NCI-H460 (cell line): ENCODE measurements at places on chromosomes 11 and 22.
A peak's percentile ranks its signal among the peaks of the same experiment; 100 is the strongest.

DNA sequence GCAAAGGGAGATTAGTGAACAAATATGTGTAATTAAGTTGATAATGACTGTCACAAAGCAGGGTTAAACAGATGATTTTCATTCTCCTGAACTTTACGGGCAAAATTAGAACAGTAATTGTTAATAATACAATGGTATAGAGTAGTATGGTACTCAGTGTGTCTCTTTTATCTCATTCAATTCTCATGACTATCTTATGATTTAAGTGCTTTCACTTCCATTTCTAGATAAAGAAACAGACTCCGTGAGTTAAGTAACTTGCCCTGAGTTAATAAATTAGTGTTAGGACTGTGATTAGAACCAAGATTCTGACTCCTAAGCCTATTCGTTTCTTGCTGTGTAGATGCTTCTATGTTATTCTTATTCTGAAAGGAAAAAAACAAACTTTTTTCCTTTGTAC lies 22.0 kb downstream of the PIH1D2 start:
- no peak for DNase-seq

DNA sequence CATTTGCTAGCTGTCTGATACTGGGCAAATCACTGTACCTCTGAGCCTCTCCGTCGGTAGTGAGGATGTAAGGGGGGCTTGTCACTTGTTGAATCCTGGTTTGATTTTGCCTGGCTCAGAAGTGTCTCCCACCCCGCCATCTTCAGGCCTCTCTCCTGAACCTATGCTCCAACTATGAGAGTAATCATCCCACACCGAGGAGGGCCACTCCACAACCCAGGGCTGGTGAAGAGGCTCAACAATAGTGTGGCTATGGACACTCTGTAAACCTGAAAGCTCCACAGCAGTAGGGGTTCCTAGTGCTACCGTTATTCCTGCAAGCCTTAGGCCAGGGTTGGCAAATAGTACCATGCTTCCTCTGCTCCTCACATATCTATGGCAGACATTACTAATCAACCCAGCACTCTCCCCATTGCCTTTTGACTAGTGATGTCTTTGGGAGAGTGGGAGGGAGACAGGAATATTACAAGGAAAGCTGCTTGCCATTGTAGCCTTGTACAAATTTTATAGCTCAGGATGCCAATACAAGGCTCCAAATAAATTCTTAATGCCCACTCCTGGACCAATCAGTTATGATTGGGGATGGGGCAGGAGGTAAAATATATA lies 134.0 kb upstream of the TEAD1 start:
- DNase-seq: no peak

- DNase-seq: no peak
Measured at GRCh38 chr11:1138097-1138496, 19.7 kb upstream of the MUC5AC start.

GRCh38 chr11:132072044-132072857 lies 701.8 kb downstream of the NTM start:
- peak; percentile 24 for DNase-seq

DNA sequence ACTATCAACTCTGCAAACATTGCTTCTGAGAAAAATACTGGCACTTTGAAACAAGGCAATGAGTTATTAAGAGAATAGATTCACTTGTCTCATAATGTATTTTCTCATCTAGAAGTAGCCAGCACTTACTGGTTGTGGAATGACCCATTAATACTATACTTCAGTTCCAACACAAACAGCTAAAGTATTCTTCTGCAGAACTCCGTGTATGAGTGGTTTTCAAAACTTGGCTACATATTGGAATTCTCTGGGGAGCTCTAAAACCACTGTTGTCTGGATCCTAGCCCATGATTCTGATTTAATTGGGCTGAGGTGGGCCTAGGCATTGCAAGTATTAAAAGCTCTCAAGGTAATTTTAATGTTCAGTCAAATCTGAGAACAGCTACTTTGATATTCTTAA lies 1416.4 kb upstream of the RAG2 start:
- DNase-seq: no peak

DNA sequence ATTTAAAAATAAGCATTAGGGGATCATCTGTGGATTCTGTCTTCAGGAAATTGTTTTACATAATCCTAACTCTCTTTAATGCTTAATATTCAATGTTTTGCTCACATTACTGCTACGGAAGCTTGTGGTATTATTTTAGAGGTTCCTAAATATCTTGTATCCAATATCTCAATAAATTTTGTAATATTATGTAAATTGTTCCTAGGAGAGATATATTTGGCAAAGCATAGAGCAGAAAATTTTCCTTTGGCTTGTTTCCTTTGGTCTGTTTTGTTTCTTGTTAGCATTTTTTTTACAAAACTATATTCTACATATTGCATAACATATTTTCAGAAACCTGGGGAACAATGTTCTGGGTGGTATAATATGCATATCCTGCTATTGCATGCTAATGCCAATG lies 144.8 kb downstream of the GRIA4 start:
- DNase-seq: no peak

DNA sequence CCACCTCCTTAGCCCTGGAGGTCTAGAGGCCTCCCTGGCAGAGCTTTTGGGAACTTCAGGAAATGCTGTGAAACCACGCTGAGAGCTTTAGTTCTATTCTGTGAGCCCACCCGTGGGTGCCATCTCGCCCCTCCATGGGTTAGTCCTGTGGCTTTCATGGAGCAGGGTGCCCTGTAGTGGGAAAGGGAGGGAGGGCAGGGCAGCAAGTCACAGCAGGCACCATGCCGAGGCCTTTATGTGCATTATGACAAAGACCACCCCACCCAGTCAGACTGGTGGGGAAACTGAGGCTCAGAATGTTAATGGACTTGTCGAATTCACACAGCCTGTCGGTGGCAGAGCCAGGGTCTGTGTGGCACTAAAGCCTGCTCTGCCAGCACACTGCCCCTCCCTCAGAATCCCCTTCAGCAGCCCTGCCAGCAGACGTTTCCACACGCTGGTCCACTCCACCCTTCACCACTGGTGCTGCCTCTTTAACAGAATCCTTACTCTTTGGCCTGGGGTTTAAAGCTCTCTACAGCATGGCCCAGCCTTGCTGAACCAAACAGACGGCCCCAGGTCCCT lies 13.4 kb downstream of the TMPRSS13 start:
- DNase-seq: no peak

- DNase-seq: no peak
Measured at GRCh38 chr11:95193541-95193940, 37.5 kb downstream of the SESN3 start.

DNA sequence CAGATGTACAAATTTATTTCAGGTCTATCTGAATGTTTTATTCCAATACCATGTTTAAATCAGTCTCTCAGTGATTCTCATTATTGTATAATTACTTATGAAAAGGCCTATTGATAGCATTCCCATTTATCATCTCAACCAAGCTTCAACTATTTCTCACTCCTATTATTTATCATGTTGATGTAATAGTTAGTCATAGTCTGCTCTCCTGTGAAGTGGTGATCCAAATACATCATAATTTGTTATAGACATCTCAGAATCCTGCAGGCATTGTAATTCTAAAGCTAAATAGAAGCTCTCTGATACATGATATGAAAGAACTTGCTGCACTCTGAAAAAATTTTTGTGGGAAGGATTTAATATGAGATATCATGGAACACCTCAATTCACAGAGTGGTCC lies 21.8 kb upstream of the OR8G1 start:
- DNase-seq: no peak
